Activated CD4-positive, alpha-beta T cell treated with anti-CD3 and anti-CD28 coated beads, Interleukin-2, amount 10 ng/mL, durations not matched to agents 7 days and 5 days (primary cell): ENCODE measurements at places on chromosomes 1 and 21. TPM values are rescaled to one million over a fixed set of nuclear protein-coding genes. Genes with fewer than 3 reads are reported as not detected.

Gene SHE
- total RNA-seq = not detected

Gene MARK1
- total RNA-seq = not detected

Gene CFHR3
- not detected for total RNA-seq

Gene BECN2
- total RNA-seq = not detected

DNA sequence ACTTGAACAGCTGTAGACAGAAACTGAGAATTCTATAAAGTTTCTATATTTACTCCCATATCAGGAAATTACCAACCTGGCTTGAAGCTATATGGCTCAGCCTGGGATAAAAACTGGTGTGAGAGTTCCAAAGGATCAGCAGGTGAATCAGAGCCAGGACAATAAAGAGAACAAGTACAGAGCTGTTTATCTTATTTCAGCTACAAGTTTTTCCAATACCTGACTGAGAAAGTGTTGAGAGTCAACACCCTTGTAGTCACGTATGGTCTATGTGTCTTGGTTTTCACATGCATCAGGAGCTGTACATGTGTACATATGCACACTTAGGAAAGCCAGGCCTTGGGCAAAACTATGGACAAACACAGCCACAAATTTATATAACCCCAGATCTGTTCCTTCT, 40.7 kb upstream of the CXADR start:
- DNase-seq = no peak

DNA sequence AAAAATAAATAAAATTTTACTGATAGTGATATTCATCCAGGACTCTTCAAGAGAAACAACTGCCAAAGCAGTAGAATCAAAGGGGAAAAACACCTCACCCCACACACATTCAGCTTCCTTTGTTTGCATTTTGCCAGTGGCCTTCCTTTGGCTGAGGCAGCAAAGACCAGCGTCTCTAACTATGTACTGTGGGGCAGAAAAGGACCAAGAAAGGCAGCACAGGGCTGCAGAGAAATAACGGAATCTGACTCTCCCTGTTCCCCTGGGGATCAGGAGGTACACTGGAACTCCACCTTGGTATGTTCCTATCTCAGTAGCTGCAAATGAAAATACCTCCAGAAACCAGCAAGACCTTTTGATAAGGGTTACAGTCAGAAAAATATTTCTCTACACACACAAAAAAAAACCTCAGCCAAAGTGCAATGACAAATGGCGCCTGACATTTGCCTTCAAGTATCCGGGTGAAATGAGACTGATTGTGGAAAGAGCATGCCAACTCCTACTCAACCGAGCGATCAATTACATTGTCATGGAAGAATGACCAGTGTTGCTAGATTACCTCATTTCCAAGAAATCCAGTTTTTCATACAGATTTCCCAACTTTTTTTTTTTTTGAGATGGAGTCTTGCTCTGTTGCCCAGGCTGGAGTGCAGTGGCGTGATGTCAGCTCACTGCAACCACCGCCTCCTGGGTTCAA, 50.9 kb downstream of the TARBP1 start:
- no peak for DNase-seq

DNA sequence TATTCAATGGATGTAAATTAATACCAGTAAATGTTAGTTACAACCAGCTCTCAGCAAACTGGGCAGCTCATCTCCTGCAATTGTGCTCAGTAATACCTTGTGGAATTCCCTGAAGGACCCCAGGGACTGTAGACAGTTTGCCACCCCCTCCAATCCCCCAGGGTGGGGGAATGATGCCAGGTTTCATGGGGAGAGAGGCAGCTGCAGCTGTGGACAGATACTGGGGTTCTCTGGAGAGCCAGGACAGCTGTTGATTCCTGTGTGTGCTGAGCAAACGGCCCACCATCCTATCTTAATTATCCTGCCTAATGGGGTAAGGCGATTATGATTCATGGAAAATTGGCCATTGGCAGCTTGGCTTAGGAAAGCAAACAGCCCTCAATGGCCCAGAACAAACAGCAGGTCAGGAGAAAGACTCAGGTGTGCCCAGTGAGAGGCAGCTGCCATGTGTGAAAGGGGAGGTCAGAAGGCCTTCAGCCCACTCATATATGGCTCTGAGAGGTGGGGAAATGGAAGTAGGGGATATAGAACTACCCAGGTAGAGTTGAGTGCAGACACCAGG, 148.9 kb upstream of the CTTNBP2NL start:
- DNase-seq = no peak

Gene PROX1
- 0.15 TPM for total RNA-seq

Gene WNT9A
- total RNA-seq = 0.32 TPM

- no peak for DNase-seq
Measured at GRCh38 chr1:227156520-227156919, 161.8 kb downstream of the CDC42BPA start.

- no peak for DNase-seq
Measured at GRCh38 chr1:225338545-225338944, 89.3 kb downstream of the LBR start.
